Mesenteric fat pad (tissue), 1 donor: ENCODE measurements at places on chromosomes 13 and 19. TPM values are rescaled to one million over a fixed set of nuclear protein-coding genes. Genes with fewer than 3 reads are reported as not detected.

Gene ZNF737
- total RNA-seq: 5.5 TPM

Gene PRSS57
- not detected for total RNA-seq

Gene IQCN
- total RNA-seq: 2.8 TPM

Gene APOC1
- total RNA-seq: 32.3 TPM

Gene PSG11
- not detected for total RNA-seq

Gene IL12RB1
- total RNA-seq: 2.3 TPM

Gene LGALS7
- total RNA-seq: not detected

Gene FPR2
- 11.4 TPM for total RNA-seq

Gene OR4F17
- not detected for total RNA-seq

DNA sequence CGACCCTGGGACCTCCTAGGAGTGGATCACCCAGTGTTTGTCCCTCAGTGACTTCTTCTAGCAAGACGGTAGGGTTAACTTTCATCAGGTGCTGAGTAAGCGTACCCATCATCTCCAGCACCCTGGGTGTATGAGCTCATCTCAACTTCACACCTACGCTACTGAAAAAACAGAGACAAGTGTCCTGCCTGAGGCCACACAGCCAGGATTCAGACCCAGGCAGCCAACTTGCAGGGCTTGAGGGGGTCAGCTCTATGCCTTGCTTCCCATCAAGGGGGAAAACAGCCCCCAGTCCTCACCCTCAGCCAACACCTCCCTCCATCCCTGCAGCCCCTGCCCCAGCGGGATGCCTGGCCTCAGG lies 4.6 kb downstream of the TLE2 start:
- no peak for DNase-seq

- no peak for DNase-seq
Observed at GRCh38 chr19:17835182-17836006, 12.4 kb downstream of the JAK3 start.

DNA sequence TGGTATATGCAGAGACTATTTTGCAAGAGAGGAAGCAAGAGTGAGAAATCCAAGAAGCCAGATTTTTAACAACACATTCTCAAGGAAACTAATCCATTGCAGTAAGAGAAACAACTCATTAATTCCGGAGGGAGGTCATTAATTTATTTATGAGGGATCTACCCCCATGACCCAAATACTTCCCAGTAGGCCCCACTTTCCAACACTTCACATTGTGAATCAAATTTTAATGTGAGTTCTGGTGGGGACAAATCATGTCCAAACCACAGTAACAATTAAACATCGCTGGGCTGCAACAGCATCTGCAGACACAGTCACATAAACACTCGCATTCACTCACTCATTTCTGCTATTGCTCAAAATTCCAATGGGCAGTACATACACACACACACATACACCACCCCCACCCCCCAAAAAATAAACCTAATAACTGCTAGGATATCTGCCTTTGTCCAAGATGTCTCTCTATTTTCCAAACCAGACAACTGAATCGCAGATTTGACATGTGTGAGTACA lies 1483.7 kb downstream of the PCDH9 start:
- DNase-seq: no peak

- DNase-seq: peak; percentile 64
Observed at GRCh38 chr13:27794921-27795717, 2.8 kb downstream of the GSX1 start.

DNA sequence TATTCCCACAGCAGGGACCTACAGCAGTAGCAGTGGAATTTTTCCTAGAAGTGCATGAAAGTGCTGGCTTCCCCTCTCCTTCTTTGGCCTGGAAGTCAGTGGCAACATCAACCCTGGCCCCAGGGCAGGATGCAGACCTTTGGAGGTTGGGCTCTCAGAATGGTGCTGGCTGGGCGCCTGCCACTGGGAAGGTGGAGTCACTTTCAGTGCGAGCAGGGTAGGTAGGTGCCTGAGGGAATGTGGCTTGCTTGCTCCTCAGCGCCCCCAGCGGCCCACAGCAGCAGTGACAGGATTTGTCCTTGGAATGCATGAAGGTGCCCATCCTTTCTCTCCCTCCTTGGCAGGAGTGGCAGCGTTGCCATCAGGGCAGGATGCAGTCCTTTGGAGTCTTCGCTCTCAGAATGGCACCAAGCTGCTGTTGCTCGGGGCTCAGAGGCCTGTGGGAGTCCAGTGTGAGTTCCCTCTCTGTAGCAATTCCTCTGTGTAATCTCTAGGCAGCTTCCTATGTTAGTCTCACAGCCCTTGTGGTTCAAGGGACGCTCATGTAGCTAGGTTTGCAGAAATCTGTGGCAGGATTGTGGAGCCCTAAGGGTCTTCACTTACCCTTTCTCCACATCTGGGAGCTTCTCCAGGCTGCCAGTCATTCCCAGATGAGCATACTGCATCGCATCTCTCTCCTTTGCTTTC lies 354.4 kb upstream of the DACH1 start:
- DNase-seq: no peak

DNA sequence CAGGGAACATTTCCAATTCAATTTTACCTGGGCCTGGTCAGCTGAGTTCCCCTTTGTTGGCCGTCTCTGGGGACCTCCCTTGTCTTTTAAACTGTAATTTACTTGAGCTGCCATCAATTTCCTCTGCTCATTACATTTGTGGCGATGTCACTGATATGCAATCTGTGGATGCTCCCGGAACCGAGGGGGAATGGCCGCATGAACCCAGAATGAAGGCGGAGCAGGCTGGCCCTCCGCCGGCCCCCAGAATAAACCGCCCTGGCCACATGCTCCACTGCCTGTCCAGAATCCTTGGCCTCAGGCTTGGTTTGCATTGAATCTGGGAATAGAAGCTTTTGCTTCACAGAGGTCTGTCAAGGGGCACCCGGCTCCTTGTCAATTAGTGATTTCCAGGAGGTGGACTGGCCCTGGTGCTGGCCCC lies 276.8 kb downstream of the TEX29 start:
- DNase-seq: no peak

DNA sequence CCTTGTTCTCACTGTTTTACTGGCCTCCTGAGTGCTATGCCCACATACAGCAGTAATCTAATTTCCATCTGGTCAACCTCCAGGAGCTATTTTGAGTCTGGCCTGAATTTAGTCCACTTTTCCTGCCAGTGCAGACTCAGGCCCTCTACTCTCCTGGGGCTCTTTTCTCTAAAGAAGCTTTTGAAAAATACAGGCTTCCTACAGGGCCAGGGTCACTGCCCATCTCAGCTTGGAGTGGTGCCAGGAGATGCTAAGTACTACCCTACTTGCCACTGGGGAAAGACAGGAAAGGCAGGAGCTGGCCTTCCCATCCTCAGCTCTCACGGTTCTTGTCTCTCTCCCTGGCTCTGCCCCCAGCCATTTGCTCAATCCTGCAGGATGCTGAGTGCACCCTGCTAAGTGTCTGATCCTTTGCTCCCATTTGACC lies 101.7 kb upstream of the SERP2 start:
- no peak for DNase-seq

- no peak for DNase-seq
Observed at GRCh38 chr13:73610799-73611592, 523.2 kb downstream of the KLF12 start.

DNA sequence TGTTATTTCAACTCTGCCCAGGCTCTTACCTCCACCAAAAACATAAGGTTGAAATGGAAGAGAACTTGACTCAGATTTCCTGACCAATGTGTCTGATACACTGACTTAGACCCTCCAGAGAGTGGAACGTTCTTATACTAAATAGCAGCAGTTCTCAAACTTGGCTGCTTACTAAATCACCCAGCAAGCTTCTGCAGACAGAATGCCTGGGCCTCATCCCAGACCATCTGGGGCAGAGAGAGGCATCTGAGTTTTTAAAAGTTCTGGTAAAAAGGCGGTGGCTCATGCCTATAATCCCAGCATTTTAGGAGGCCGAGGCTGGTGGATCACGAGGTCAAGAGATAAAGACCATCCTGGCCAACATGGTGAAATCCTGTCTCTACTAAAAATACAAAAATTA lies 46.3 kb downstream of the NEK5 start:
- DNase-seq: no peak

DNA sequence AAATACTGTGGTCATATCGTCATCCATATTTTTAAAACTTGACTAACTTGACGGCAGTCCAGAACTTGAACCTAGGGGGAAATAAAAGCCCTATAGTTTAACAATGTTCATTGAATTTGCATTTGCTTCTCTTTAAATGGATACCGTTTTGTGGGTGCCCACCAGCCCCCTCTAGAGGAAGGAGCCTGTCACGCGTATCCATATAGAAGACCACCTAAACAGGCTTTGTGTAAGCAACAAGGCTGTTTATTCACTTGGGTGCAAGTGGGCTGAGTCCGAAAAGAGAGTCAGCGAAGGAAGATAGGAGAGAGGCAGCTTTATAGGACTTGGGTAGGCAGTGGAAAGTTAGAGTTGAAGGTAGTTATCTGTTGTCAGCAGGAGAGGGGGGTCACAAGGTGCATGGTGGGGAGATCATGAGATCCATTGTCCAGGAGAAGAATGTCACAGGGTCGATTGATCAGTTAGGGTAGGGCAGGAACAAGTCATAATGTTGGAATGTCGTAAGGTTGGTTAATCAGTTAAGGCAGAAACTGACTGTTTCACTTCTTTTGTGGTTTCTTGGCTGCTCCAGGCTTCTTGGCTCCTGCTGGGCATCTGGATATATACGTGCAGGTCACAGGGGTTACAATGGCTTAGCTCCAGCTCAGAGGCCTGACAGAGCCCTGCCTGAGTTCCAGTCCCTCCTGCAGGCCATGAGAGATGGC lies 42.5 kb upstream of the ANKRD10 start:
- no peak for DNase-seq

DNA sequence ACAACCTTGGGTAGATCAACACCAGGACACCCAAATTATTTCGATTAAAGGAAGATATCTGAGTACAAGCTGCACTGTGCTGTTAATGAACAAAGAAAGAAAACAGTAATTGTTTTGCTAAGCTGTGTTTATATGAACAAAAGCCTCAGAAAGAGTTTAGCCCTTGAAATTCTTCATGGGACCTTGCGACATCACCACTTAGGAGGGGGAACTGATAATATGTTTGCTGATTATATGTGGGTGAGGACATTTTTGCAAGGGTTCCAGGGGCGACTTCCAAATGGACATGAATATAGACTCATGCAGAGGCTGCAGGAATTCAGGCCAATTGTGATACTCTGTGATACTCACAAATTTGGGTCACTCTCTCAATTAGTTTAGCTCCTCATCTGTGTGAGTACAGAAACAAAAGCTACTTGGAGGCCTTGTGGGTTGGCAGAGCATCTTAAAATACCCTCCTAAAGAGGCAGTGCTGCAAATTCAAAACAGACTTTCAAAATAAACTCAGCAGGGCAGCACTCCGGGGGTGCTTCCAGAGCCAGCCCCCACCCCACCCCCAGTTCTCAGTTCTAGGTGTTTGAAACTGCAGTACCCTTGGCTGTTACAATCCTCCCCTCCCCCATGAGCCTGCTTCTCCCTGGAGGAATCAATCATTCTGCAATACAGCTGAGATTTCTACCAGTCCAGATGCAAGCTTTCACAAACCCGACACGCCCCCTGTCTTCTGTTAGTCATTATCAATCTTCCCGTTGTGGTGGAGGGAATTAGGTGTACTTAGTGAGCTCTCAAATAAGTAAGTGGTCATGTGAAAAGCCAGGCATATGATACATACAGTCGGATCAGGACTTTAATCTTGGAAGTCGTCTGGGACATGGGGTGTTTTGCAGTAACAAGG lies 97.0 kb upstream of the MBNL2 start:
- DNase-seq: no peak

GRCh38 chr13:108439556-108439955 lies 170.0 kb downstream of the TNFSF13B start:
- no peak for DNase-seq

GRCh38 chr19:55525289-55526101 lies 11.4 kb downstream of the SBK2 start:
- no peak for DNase-seq

GRCh38 chr19:45079063-45079910 lies at the start of gene GEMIN7:
GEMIN7 (plus strand) TSS chr19:45079260; CDS start chr19:45090115, 10,855 bp downstream.
- peak; percentile 94 for DNase-seq

- DNase-seq: no peak
Observed at GRCh38 chr13:41615528-41615855, 158.1 kb downstream of the RGCC start.

DNA sequence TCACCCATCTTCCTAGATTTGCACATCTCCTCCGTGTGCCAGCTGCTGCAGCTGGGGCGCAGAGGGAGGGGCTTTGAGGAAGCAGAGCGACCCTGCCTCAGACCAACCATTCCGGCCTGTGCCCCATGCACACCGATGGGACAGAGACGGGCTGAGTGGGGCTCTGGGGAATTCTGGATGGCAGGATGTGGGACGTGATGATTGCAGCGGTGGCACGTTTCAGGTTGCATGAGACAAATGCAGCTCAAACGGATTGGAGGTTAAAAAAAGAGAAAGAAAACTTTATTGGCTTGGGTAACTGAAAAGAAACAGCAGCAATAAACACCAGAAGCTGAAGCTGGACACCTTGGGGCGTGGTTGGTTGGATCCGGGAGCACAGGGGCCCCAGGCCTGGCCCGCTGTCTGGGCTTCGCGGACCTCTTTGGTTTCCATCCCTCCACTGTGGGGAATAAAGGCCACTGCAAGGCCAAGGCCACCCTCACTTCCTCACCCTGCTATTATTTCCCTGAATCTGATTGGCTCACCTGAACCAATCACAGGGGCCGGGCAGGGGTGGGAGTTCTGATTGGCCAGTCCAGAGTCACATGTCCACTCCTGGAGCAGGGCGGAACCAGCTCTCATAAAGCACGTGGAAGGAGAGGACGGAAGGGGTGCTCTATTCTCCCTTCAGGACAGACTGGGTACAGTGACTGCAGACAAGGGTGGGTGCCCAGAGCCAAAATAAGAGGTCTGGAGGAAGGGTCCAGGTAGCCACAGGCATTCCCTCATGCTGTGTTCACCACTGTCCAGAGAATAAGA lies 6.1 kb upstream of the ZNF787 start:
- no peak for DNase-seq

- no peak for DNase-seq
Observed at GRCh38 chr13:48842316-48842715, 133.4 kb upstream of the FNDC3A start.

GRCh38 chr19:12995596-12996405 lies 526 bp downstream of the NFIX start:
- no peak for DNase-seq

DNA sequence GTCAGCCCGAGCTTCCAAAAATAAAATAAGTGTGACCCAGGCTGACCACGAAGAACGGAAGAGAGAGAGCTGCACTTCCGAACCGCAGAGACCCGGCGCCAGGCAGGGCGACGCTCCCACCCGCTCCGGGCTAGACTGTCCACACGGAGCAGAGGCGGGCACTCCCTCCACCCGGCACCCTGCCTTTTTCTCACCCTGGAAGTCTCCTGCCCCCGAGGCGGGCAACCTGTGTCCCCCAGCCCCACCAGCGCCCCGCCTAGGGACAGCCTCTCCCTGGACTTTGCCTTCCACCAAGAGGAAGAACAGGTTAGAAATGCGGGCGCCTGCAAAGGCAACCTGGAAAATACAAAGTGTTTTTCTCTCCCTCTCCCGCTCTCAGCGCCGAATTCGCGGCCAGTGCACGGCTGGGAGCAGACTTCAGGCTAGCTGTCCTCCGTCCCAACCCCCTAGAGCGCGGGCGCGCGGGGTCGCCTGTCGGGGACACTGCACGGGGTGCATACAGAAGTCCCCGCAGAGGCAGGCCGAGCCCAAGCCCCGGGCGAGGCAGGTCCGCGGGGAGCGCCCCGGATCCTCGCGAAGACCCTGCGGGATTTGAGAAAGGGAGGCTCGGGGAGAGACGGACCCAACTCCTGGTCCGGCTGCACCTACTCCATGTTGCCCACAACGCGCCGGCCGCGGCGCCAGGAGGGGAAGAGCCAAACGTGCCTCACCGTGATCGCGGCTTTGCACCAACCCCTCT lies 845 bp downstream of the SPRY2 start:
- no peak for DNase-seq
